Activated naive CD4-positive, alpha-beta T cell treated with anti-CD3 and anti-CD28 coated beads for 36 hours (primary cell): ENCODE measurements at places on chromosomes 11 and 22. TPM values are rescaled to one million over a fixed set of nuclear protein-coding genes. Genes with fewer than 3 reads are reported as not detected.
A peak's percentile ranks its signal among the peaks of the same experiment; 100 is the strongest.

The MPZL2 gene
- 25.3 TPM for total RNA-seq

The MADD gene
- total RNA-seq: 52.2 TPM

The KCNK4 gene
- total RNA-seq: 0.41 TPM

The DDTL gene
- total RNA-seq: 0.72 TPM

The EIF3M gene
- total RNA-seq: 342 TPM

The SLC5A12 gene
- not detected for total RNA-seq

The GAL3ST1 gene
- total RNA-seq: 0.29 TPM

The PHF21A gene
- 40.4 TPM for total RNA-seq

DNA sequence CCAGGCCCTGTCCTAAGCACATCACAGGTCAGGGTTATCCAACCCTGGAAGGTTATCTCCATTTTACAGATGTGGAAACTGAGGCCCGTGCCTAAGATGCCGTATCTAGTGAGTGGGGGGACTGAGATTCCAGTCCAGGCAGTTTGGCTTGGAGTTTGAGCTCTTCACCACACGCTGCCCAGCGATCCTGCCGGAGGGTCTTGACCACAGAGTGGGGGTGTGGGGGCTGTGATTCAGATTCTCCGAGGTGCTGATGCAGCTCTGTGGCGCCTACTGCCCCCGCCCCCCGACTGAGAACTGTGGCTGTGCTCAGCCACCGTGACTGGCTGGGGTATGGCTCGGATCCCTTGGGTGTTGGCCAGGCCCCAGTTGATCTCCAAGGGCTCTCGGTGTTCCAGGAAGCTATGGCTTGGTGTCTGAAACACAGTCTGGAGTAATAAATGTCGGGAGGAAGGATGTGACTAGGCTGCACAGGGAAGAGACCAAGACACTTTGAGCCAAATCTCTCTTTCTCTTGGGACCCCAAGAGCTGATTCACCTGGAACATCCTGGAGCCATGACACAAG is 60.6 kb upstream of the RASD2 start:
- H3K36me3 ChIP-seq: no peaks in the 10 kb centered on the region
- no peak overlapping the region for H3K27ac ChIP-seq
- peaks cover 5% of the 10 kb centered on the region for H3K4me1 ChIP-seq

GRCh38 chr11:76201672-76202412 is 4.5 kb downstream of the WNT11 start:
- H3K36me3 ChIP-seq: no peaks in the 10 kb centered on the region
- peaks cover 31% of the 10 kb centered on the region for H3K27me3 ChIP-seq
- H3K4me1 ChIP-seq: peaks cover 7% of the 10 kb centered on the region

DNA sequence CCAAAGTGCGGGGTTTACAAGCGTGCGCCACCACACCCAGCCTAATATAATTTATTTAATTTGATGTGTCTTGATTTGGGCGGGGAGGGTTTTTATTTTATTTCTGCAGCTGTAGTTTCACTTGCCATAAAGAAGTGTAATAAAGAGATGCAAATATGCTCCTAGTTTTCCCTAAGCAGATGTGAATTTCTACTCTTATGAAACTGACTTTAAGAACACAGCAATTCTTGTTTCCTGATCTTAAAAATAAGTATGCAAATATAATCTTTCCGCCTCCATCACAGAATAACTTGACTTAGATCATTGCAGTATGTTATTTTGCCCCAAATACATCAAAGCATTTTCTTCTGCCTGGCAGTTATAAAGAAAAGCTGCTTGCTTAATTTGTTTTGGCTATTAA is 4.4 kb downstream of the SPCS2 start:
- H3K4me3 ChIP-seq: no peak overlapping the region
- no peak overlapping the region for H3K27ac ChIP-seq
- H3K4me1 ChIP-seq: peaks cover 65% of the 10 kb centered on the region

DNA sequence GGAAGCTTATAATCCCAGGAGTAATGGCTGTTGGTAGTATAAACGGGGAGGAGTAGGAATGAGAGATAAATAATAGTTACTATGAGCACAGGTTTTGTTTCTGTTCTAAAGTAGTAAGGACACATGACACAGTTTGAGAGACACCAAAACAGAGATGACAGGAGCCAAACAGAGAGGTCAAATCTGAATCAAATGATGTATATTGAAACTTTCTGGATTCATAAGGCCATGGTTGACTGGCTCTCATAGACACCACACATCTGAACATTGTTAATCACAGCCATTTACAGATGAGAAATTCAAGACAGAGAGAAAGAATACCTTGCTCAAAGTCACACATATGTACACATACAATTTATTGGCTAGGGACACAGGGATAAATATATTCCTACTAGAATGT is 63.4 kb upstream of the UCP3 start:
- H3K4me1 ChIP-seq: no peaks in the 10 kb centered on the region
- no peak overlapping the region for H3K27ac ChIP-seq
- no peak overlapping the region for H3K4me3 ChIP-seq
- peaks cover 21% of the 10 kb centered on the region for H3K36me3 ChIP-seq
- no peak for DNase-seq

DNA sequence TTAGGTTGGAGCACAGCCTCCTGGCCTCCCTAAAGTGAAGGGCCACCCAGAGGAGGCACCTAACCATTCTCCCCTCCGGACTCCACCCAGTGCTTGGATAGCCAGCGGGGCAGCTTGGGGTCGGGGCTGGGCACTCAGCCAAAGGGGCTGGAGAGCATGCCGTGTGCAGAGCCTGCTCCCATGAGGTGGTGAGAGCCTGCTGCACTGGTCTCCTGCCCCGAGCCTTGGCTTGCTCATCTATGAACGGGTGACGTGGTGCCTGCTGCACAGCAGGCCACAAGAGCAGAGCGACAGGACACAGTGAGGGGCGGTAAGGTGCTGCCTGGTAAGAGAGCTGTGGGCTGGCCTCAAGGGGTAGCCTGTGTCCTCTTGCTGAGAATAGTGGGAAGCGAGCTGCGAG is 14.0 kb upstream of the CCDC188 start:
- H3K4me3 ChIP-seq: no peak overlapping the region
- no peak for DNase-seq
- H3K27me3 ChIP-seq: no peaks in the 10 kb centered on the region
- no peak overlapping the region for H3K27ac ChIP-seq
- H3K36me3 ChIP-seq: no peaks in the 10 kb centered on the region
- H3K4me1 ChIP-seq: no peaks in the 10 kb centered on the region

- peak; percentile 56 for DNase-seq
- no peaks in the 10 kb centered on the region for H3K36me3 ChIP-seq
- H3K4me1 ChIP-seq: peaks cover 24% of the 10 kb centered on the region
These were observed 1.4 kb upstream of the KREMEN1 start for GRCh38 chr22:29071261-29072045.

DNA sequence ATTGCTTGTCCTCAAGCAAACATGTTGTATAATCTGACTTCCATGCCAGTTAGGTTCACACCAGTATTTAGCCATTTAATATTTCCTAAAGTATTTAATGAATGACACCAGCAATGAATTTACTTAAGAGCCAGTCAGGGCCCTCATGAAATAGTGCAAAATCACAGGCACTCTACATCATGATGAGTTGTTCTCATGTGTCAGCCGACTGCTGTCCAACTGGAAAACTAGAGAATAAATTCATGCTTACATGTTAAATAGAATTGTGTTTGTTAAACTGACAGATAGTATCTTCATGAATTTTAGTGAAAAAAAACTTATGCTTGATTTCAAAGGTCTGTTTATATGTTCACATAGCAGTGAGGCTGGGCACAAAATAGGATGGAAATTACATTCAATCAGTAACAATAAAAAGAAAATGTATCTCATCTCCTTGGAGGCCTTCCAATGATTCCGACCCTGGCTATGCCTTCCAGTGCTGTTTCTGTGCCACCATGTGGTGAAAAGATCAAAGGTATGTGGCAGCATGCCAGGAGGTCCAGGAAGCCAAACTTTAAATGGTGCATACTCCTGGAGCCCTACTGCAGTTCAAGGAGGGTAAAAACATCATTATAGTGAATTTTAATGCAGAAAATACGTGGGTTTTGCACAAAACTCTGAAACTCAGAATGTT is 45.2 kb downstream of the CTSC start:
- no peaks in the 10 kb centered on the region for H3K27me3 ChIP-seq
- no peak for DNase-seq
- H3K27ac ChIP-seq: no peak overlapping the region

GRCh38 chr11:62666259-62666926 is 1.3 kb downstream of the CSKMT start:
- H3K27ac ChIP-seq: peak overlapping the region; percentile 88
- peaks cover 42% of the 10 kb centered on the region for H3K36me3 ChIP-seq
- DNase-seq: no peak
- peaks cover 49% of the 10 kb centered on the region for H3K4me1 ChIP-seq
- peak overlapping the region; percentile 98 for H3K4me3 ChIP-seq
- H3K27me3 ChIP-seq: no peaks in the 10 kb centered on the region

DNA sequence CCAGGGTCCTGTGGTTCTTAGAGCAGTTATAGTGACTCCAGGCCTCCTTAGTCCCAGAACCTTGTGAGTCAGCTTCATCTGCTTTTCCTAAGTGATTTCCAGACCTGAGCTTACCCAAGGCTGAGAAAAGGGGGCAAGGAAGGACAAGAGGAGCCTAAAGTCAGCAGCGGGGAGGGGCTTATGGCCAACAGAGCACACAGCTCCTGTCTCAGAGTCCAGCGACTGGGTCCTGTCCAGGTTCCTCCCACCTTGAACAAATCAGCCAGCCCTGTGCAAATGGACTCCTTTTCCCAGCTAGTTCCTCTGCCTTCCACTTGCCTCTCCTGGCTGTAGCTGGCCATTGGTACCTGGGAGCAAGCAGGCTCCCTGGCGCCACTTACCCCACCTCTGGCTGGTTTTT is 10.9 kb downstream of the BACE1 start:
- no peaks in the 10 kb centered on the region for H3K36me3 ChIP-seq
- no peak overlapping the region for H3K27ac ChIP-seq
- H3K4me1 ChIP-seq: no peaks in the 10 kb centered on the region
- no peak for DNase-seq

GRCh38 chr22:24402460-24403192 is 24.8 kb upstream of the ADORA2A start:
- no peak for DNase-seq
- peaks cover 15% of the 10 kb centered on the region for H3K36me3 ChIP-seq
- no peaks in the 10 kb centered on the region for H3K27me3 ChIP-seq
- H3K4me1 ChIP-seq: peaks cover 48% of the 10 kb centered on the region
- H3K4me3 ChIP-seq: no peak overlapping the region
- peak overlapping the region; percentile 46 for H3K27ac ChIP-seq
